Midbrain (tissue), 1 donor: ENCODE measurements at places on chromosomes 5 and 9.

DNA sequence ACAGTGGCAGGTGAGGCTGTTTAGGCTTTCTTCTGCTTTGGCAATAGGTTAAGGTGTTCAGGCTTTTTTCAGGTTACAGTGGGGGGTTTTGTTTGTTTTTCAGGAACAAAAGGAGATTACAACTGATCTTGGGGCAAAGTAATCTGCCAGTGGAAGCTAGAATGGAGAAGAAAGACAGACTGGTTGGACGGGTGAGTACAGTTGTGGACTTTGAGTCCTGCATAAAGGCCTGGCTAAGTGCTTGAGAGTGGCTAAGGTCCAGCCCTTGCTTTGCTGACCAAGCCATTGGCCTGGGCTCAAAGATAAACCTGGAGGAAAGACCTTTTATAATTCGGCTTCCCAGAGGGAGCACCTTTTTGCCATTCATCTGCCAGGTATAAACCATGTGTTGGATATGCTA, 63.1 kb downstream of the MTMR12 start:
- DNase-seq: no peak

GRCh38 chr9:28688172-28688571, 1114.9 kb upstream of the C9orf72 start:
- DNase-seq: no peak

- no peak for DNase-seq
Observed at GRCh38 chr5:127320032-127320965, 29.7 kb downstream of the MEGF10 start.

DNA sequence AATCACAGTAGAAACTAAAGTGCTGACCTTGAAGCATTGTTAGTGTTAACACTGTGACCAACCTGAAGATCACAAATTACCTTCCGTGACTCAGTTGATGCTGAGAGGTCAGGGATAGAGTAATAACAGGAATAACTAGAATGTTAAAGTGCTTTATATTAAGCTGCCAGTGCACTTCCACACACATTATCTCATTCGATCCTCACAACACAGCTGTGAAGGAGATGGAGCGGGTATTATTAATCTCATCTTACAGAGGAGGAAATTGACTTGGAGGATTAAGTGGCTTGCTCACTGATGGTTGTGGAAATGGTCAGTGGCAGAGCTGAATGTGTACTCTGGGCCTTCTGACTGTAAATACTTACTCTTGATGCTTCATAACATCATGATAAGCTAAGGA, 252.5 kb upstream of the DMRT1 start:
- no peak for DNase-seq

GRCh38 chr5:56356121-56356835, 123.1 kb upstream of the ANKRD55 start:
- no peak for DNase-seq

GRCh38 chr9:116464423-116464822, 222.7 kb upstream of the TRIM32 start:
- no peak for DNase-seq
